Caco-2 (cell line): ENCODE measurements at places on chromosomes 6 and 20. TPM values are rescaled to one million over a fixed set of nuclear protein-coding genes. Genes with fewer than 3 reads are reported as not detected.
A peak's percentile ranks its signal among the peaks of the same experiment; 100 is the strongest.

The UST gene
- total RNA-seq: not detected in 2 replicates

The AVP gene
- not detected in 2 replicates for total RNA-seq

The BTNL2 gene
- total RNA-seq: not detected in 2 replicates

DNA sequence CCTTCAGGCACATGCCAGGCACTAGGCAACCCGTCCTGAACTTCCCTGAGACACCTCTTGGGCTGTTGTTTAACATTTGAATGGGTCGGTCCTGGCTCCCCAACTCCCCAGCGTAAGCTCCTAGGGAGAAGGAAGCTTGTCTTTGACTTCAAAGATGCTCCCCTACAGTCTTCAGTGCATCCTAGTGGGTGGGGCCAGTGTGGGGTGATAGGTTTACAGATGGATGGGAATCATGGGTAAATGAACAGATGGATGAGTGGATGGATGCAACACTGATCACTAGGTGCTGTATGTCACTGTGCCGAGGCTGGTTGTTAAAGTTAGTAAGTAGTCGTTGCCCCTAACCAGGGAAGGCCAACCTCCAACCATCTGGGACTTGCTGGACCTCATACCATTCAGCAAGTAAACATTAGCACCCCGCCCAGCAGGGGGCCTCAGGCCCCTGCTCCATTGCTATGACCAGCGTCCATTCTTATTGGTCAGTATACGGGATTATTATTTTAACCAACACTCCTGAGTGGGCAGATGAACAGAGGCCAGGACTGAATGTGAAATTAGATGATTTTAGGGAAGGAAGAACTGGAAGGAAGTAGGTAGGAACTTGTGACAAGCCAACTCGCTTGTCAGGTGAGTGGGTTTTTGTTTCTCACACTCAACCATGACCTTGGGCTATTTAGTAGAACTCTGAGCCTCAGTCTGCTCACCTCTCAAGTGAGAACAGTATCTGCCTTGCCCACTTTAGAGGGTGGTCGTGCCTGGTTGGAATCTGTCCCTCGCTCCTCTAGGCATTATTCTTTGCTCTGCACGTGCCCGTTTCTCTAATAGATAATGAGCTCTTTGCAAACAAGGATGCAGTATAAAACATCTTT is 82.9 kb upstream of the FOXP4 start:
- peaks cover 47% of the 10 kb centered on the region for H3K4me1 ChIP-seq
- H3K36me3 ChIP-seq: no peaks in the 10 kb centered on the region; the same call in 1 of the 2 replicates
- no peaks in the 10 kb centered on the region for H3K27me3 ChIP-seq
- H3K27ac ChIP-seq: no peak overlapping the region

DNA sequence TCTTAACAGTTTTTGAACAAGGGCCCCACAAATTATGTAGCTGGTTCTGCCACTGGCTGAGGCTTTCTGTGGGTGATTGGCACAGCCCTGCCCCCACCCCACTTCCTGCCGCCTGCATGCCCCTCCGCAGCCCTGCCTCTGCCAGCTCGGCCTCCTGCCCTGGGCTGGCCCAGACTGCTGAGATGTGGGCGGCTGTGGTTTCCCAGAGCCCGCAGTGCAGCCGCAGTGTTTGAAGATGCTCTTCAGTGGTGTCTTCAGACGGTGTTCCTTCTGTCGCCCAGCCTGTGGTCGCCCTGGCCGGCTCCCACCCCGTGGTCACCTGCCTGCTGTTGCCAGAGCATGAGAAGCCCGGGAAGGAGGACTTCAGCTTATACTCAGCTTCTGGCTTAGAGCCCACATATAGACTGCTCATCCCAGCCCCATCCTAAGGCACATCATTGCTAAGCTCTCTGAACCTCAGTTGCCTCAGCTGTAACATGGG is 154.3 kb downstream of the VEGFA start:
- H3K4me1 ChIP-seq: peaks cover 23% of the 10 kb centered on the region
- peak overlapping the region; percentile 97 for H3K27ac ChIP-seq
- no peaks in the 10 kb centered on the region for H3K36me3 ChIP-seq
- no peaks in the 10 kb centered on the region for H3K27me3 ChIP-seq
- no peak overlapping the region for H3K4me3 ChIP-seq

- H3K27me3 ChIP-seq: no peaks in the 10 kb centered on the region
- H3K4me1 ChIP-seq: peaks cover 19% of the 10 kb centered on the region
- H3K36me3 ChIP-seq: no peaks in the 10 kb centered on the region
- peak overlapping the region; percentile 81 for H3K27ac ChIP-seq
- no peak for DNase-seq
- H3K4me3 ChIP-seq: peak overlapping the region; percentile 42
These were observed 2.2 kb downstream of the HSPA1B start for GRCh38 chr6:31829633-31830283.

GRCh38 chr6:95143408-95144180 is 433.7 kb upstream of the MANEA start:
- H3K4me1 ChIP-seq: no peaks in the 10 kb centered on the region
- no peaks in the 10 kb centered on the region for H3K36me3 ChIP-seq
- no peaks in the 10 kb centered on the region for H3K27me3 ChIP-seq
- H3K4me3 ChIP-seq: no peak overlapping the region

GRCh38 chr6:41064841-41065240 is 7.3 kb downstream of the OARD1 start:
- H3K4me3 ChIP-seq: no peak overlapping the region
- peaks cover 70% of the 10 kb centered on the region for H3K4me1 ChIP-seq
- H3K27ac ChIP-seq: peak overlapping the region; percentile 68
- no peaks in the 10 kb centered on the region; the same call in 1 of the 2 replicates for H3K36me3 ChIP-seq
- H3K27me3 ChIP-seq: no peaks in the 10 kb centered on the region

DNA sequence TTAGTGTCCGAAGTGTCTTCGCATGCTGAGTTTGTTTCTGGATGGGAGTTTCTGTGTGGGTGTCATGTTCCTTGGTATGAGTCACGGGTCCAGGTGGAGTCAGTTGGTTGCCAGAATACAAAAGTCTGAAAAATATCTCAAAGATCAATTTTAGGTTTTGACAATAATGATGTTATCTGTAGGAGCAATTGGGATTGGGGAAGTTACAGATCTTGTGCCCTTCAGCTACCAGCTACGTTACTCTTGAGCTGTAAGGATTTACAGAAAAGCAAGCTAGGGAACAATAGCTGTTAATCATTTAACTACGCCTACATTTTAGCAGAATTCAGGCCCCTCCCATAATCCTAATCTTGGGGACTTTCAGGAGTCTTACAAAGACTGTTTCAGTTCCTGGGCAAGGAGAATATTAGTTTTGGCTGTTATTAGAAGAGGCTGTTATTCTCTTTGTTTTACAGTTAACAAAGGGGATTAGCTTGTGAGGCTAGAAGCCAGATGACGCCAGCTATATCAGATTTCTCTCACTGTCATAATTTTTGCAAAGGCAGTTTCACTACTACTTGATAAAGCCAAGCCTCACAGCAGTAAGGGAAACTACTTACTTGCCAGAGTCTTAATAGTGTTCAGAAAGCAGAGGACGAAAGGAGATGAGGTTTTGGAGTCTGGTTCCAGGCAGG is 15.4 kb upstream of the SLC22A16 start:
- H3K27me3 ChIP-seq: no peaks in the 10 kb centered on the region
- no peaks in the 10 kb centered on the region for H3K36me3 ChIP-seq
- DNase-seq: no peak
- no peak overlapping the region for H3K4me3 ChIP-seq
- no peaks in the 10 kb centered on the region for H3K4me1 ChIP-seq
- H3K27ac ChIP-seq: no peak overlapping the region

DNA sequence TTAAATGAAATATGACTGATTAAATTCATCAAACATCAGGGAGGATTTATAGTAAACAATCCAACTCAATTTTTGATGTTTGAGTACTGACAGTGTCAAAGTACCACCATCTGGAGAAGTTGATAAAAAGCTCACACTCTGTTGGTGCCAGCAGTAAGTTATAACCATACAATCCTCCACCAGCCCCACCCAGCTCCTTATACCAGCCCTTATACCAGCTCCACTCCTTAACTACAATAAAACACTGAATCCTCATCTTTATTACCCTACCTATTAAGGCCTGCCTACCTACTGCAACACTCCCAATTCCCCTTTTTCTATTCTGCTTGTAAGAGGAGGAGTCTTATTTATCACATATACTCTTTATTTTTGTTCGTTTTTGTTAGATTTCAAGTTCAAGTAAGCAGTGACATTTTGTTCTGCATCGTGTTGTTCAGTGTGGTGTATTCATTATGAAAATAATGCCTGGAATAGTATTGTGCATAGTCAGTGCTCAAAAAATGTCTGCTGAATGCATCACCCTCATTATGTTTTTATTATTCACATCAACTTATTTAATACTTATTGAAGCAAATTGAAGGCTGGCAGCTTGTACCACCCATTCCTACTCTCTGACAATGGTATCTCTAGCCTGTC is 954.7 kb upstream of the ADGRB3 start:
- no peaks in the 10 kb centered on the region for H3K36me3 ChIP-seq
- no peaks in the 10 kb centered on the region for H3K4me1 ChIP-seq
- H3K4me3 ChIP-seq: no peak overlapping the region

- no peak for DNase-seq
- no peaks in the 10 kb centered on the region for H3K36me3 ChIP-seq
- no peak overlapping the region for H3K4me3 ChIP-seq
- no peak overlapping the region for H3K27ac ChIP-seq
- peaks cover 21% of the 10 kb centered on the region for H3K4me1 ChIP-seq
These were observed 6.5 kb upstream of the SPTLC3 start for GRCh38 chr20:13002251-13002650.

- H3K27me3 ChIP-seq: no peaks in the 10 kb centered on the region
- H3K4me1 ChIP-seq: no peaks in the 10 kb centered on the region
- no peak overlapping the region for H3K27ac ChIP-seq
- no peaks in the 10 kb centered on the region for H3K36me3 ChIP-seq
- DNase-seq: no peak
These were observed 261.5 kb downstream of the KIF16B start for GRCh38 chr20:16311756-16312155.

GRCh38 chr20:63698739-63699465 is 2.5 kb downstream of the TNFRSF6B start:
- H3K4me1 ChIP-seq: peaks cover 26% of the 10 kb centered on the region
- H3K27me3 ChIP-seq: no peaks in the 10 kb centered on the region
- DNase-seq: peak; percentile 67
- H3K4me3 ChIP-seq: no peak overlapping the region
- peak overlapping the region; percentile 30 for H3K27ac ChIP-seq

DNA sequence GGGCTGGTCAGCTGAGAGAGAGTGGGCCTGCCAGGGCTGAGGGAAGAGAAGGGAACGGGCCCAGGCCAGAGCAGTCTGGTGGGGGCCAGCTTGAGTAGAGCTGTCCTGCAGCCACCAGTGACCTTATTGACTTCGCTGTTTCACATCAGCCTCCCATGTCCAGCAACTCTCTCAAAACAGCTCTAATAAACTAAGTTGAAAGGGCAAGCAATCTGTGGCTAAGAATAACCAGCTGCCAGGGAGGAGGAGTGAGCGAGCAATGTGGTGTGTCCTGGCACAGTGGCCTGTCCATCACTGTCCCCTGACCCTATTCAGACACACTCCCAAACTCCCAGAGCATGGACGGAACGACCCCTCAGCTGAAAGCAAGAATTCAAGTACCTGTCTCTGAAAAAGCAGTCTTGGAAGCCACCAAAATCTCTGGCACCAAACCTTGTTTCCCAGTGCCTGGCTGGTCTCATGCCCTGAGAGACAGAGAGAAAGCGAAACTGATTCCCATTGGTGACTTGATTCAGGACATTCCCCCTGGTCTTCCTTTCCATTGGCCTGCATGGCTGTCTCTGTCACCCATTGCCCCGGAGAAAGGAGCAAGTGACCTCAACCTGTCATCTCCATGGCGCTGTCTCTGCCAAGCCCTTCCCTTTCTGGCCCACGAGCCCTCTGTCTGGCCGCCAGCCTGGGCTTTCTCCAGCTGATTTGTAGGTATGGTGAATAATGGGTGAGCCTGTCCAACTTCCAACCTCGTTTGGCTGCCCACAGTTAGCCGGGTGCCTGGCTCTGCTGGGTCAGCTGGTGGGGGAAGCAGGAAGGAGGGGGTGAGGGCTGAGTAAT is at the start of gene DDO:
DDO (minus strand) TSS at position 490 of the 831 bp plus-strand sequence. CDS start 2,113 bp downstream, outside the sequence.
- no peaks in the 10 kb centered on the region for H3K27me3 ChIP-seq
- DNase-seq: no peak
- no peak within 1 kb of the TSS for H3K4me3 ChIP-seq
- H3K27ac ChIP-seq: no peak within 1 kb of the TSS
- peaks cover 18% of the 10 kb centered on the region for H3K4me1 ChIP-seq
- no peaks in the 10 kb centered on the region for H3K36me3 ChIP-seq

GRCh38 chr6:70164556-70164955 is 138.3 kb downstream of the COL9A1 start:
- H3K27ac ChIP-seq: no peak overlapping the region
- DNase-seq: no peak
- H3K4me3 ChIP-seq: no peak overlapping the region
- no peaks in the 10 kb centered on the region for H3K4me1 ChIP-seq
- H3K27me3 ChIP-seq: no peaks in the 10 kb centered on the region; the same call in 1 of the 2 replicates

- H3K4me1 ChIP-seq: no peaks in the 10 kb centered on the region
- H3K4me3 ChIP-seq: no peak overlapping the region
These were observed 189.7 kb downstream of the PACRG start for GRCh38 chr6:162917506-162917905.

- no peak overlapping the region for H3K4me3 ChIP-seq
- no peaks in the 10 kb centered on the region for H3K36me3 ChIP-seq
- no peak overlapping the region for H3K27ac ChIP-seq
- no peaks in the 10 kb centered on the region for H3K27me3 ChIP-seq
- DNase-seq: no peak
- no peaks in the 10 kb centered on the region for H3K4me1 ChIP-seq
These were observed 177.8 kb downstream of the LY86 start for GRCh38 chr6:6766230-6766905.

GRCh38 chr6:152054441-152054840 is 247.0 kb downstream of the ESR1 start:
- H3K36me3 ChIP-seq: no peaks in the 10 kb centered on the region
- no peak for DNase-seq
- H3K27me3 ChIP-seq: peaks cover 1% of the 10 kb centered on the region; the same call in 1 of the 2 replicates
- no peak overlapping the region for H3K27ac ChIP-seq

DNA sequence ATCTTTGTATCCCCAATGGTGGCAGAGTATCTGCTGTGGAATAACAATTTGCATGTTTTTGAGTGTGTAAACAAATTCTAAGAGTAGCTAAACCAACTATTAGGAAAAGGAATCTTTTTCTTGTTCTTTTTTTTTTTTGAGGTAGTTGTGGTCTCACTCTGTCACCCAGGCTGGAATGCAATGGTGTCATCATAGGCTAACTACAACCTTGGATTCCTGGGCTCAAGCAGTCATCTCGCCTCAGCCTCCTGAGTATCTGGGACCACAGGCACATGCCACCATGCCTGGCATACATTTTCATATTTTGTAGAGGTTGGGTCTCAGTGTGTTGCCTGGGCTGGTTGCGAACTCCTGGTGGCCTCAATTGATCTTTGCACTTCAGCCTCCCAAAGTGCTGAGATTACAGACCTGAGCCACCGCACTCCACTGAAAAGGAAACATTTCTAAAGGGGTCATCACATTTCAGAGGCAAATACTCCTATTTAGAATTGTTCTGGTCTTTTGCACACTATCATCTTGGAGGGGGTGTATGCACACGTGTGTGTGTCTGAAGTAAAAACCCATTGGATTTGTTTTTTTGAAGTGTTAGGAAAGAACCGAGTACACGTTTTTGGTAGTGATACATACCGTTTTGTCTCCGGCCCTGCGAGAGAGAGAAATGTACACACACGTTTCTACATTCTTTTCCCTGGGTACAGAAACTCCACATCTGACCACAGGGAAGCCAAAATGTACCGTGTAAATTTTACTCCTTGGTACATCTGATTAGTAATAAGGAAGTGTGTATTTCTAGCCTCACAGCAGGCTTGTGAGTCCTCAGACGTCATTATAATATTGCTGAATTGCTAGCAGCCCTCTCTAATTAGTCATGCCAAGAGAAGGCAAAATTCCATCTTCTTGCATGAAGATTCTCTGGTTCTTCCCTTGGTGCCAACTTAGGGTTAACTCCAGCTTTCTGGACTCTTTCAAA is 183.6 kb downstream of the JARID2 start:
- no peak for DNase-seq
- H3K36me3 ChIP-seq: no peaks in the 10 kb centered on the region; the same call in 1 of the 2 replicates
- no peaks in the 10 kb centered on the region for H3K27me3 ChIP-seq
- H3K4me1 ChIP-seq: peaks cover 38% of the 10 kb centered on the region
- H3K4me3 ChIP-seq: no peak overlapping the region
